Left ventricle myocardium inferior (tissue), 1 donor: ENCODE measurements at places on chromosomes 6 and 20.

GRCh38 chr20:44761423-44761822 is 15.8 kb downstream of the KCNK15 start:
- peak overlapping the region; percentile 89 for H3K27ac ChIP-seq
- DNase-seq: no peak
- H3K4me3 ChIP-seq: no peak overlapping the region
- peaks cover 20% of the 10 kb centered on the region for H3K4me1 ChIP-seq

- no peak overlapping the region for H3K27ac ChIP-seq
- no peaks in the 10 kb centered on the region for H3K36me3 ChIP-seq
Measured at GRCh38 chr6:19789100-19789803, 47.9 kb upstream of the ID4 start.

DNA sequence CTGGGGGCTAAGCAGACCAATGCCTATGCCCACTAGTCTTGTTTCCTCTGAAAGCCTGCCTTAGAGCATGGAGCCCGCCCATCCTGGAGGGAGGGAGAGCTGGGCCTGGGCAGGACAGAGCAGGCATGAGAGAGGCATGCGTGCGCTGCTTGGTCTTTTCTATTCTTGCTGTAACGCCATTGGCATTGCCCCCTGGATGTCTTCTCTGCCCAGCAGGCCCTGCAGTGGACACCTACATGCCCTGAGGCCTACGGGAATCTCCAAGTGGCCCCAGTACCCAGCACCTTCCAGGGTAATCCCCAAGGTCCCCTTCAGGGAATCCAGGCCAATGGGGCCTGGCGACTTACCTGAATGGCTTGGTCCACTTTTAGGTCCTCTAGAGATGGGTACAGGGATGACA is 8.9 kb downstream of the SDCBP2 start:
- peaks cover 51% of the 10 kb centered on the region for H3K4me1 ChIP-seq
- no peaks in the 10 kb centered on the region for H3K36me3 ChIP-seq

- H3K36me3 ChIP-seq: no peaks in the 10 kb centered on the region
- peaks cover 11% of the 10 kb centered on the region for H3K27me3 ChIP-seq
- DNase-seq: no peak
- H3K27ac ChIP-seq: no peak overlapping the region
Measured at GRCh38 chr6:42923666-42924065, 5.6 kb upstream of the CNPY3 start.

DNA sequence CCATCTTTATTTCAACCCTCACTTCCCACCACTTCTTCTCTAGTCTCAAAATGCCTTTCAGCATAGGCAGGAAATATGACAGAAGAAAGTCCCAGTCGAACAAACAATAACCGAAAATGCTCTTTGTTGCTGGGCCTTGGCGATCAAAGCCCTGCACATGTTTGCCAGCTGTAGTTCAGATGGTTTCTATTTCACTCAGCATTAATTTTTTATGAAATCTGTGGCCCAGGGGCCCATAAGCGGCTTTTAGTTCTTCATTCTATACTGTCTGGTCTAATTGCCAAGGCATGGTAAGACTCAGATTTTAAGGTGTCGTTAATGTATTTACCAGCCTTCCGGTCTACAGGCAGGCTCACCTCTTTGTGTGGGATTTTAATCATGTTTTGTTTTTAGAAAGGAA is 10.9 kb upstream of the F13A1 start:
- H3K4me1 ChIP-seq: peaks cover 18% of the 10 kb centered on the region
- peaks cover 2% of the 10 kb centered on the region for H3K27me3 ChIP-seq
- peak overlapping the region; percentile 70 for H3K27ac ChIP-seq
- DNase-seq: no peak
- no peak overlapping the region for H3K4me3 ChIP-seq
- no peaks in the 10 kb centered on the region for H3K36me3 ChIP-seq

DNA sequence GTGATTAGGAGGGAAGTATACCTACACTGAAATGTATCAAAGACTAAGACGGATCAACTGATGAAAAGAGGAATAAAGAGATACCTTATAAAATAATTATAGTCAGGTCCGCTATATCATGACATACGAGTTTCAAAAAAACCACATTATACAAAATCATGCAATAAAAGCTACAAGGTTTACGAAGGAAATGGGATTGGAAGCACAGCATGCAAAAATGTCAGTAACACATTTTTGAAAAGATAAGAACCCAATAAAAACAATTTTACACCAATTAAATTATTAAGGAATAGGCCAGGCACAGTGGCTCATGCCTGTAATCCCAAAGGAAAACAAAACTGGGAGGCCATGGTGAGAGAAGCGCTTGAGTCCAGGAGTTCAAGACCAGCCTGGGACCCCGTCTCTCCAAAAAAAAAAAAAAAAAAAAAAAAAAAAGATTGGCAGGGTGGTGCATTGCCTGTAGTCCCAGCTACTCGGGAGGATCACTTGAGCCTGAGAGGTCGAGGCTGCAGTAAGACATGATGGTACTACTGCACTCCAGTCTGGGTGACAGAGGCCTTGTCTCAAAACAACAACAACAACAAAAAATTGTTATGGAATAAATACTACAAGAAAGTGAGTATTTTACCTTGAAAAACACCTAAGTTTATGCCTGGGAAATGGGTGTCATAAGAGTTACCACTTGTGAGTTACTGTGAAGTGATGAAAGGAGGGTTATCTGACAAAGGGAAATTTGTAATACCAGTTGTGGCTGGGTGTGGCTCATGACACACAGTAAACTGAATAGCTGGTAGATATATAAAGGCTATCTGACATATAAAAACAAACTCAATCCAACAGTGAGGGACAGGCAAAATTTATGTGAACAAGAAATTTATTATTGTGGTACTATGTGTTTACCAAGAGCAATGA is 45.2 kb downstream of the RANBP9 start:
- H3K4me3 ChIP-seq: no peak overlapping the region
- DNase-seq: no peak
- no peaks in the 10 kb centered on the region for H3K27me3 ChIP-seq
- no peaks in the 10 kb centered on the region for H3K36me3 ChIP-seq

GRCh38 chr6:163536770-163537169 is 122.3 kb downstream of the QKI start:
- DNase-seq: no peak
- H3K4me1 ChIP-seq: peaks cover 100% of the 10 kb centered on the region
- peaks cover 4% of the 10 kb centered on the region for H3K36me3 ChIP-seq
- H3K4me3 ChIP-seq: no peak overlapping the region

DNA sequence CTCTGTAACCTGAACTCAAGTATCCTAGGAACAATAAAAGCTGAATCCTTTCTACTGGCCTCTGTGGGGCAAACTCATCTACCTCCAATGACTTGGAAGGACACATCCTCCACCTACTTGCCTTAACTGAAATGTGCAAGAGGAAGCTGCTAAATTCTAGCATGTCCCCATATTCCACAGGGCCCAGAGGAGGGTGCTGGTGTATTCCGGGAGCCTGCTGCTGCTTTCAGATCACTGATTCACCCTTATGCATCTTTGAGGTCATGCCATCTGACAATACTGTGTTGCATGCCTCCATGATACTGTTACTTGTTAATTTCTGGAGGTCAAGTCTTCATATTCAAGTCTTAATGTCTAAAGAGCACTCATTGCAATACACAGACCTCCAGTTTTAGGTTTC is 40.3 kb downstream of the LYRM4 start:
- no peaks in the 10 kb centered on the region for H3K36me3 ChIP-seq
- no peak for DNase-seq
- no peaks in the 10 kb centered on the region for H3K27me3 ChIP-seq
- H3K4me3 ChIP-seq: no peak overlapping the region

DNA sequence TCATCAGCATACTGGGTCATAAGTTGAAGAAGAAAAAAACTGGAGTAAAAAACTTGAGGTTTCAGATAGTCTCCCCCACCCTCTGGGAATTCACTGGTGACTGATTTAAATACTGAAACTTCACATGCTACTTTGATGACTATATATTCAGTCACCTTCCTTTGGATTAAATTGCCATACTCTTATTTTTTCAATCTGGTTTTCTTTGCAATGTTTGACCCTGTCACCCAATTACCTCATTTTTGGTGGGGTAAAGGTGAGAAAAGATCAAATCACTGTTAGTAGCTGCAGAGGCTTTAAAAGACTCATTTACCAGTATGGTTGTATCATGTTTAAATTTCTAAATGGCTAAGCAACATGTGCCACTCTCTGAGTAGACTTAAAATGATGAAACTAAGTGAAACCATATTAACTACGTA is 862.7 kb upstream of the FLRT3 start:
- H3K27ac ChIP-seq: no peak overlapping the region
- no peaks in the 10 kb centered on the region for H3K4me1 ChIP-seq
- H3K27me3 ChIP-seq: no peaks in the 10 kb centered on the region

GRCh38 chr6:7238900-7239589 is 74.0 kb downstream of the SSR1 start:
- H3K27ac ChIP-seq: peak overlapping the region; percentile 63
- peak; percentile 87 for DNase-seq
- H3K4me1 ChIP-seq: peaks cover 74% of the 10 kb centered on the region
- H3K36me3 ChIP-seq: peaks cover 20% of the 10 kb centered on the region
- H3K4me3 ChIP-seq: no peak overlapping the region

GRCh38 chr6:122530440-122531046 is 58.9 kb upstream of the SERINC1 start:
- no peaks in the 10 kb centered on the region for H3K36me3 ChIP-seq
- DNase-seq: no peak
- H3K27me3 ChIP-seq: peaks cover 35% of the 10 kb centered on the region
- no peaks in the 10 kb centered on the region for H3K4me1 ChIP-seq
- no peak overlapping the region for H3K4me3 ChIP-seq

DNA sequence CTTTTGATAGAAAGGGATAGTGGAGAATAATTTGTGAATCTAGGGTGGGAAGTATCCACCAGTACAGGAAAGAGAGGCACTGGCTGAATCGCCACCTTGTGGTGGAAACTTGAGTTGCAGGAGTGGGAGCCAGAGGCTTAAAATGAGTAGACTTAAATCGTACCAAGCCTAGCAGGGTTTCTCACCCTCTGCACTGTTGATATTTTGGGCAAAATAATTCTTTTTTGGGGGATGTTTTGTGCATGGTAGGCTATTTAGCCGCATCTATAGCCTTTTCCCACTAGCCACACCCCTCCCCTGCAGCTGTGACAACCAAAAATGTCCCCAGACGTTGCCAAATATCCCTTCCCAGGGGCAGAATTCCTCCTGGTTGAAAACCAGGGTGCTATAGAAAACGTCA is 119.1 kb downstream of the DHX35 start:
- DNase-seq: peak; percentile 74
- H3K27ac ChIP-seq: no peak overlapping the region
- H3K36me3 ChIP-seq: no peaks in the 10 kb centered on the region

- H3K4me3 ChIP-seq: peak overlapping the region; percentile 79
- H3K4me1 ChIP-seq: peaks cover 57% of the 10 kb centered on the region
- DNase-seq: peak; percentile 71
- peak overlapping the region; percentile 95 for H3K27ac ChIP-seq
- no peaks in the 10 kb centered on the region for H3K36me3 ChIP-seq
Measured at GRCh38 chr6:87151781-87152525, 3.4 kb upstream of the ZNF292 start.

GRCh38 chr20:63490416-63490815 is 8.5 kb downstream of the EEF1A2 start:
- H3K27ac ChIP-seq: no peak overlapping the region
- peak; percentile 19 for DNase-seq
- H3K27me3 ChIP-seq: peaks cover 64% of the 10 kb centered on the region
- H3K4me3 ChIP-seq: no peak overlapping the region
- H3K36me3 ChIP-seq: peaks cover 56% of the 10 kb centered on the region
- peaks cover 31% of the 10 kb centered on the region for H3K4me1 ChIP-seq

- H3K27me3 ChIP-seq: no peaks in the 10 kb centered on the region
- no peaks in the 10 kb centered on the region for H3K36me3 ChIP-seq
- H3K27ac ChIP-seq: no peak overlapping the region
Measured at GRCh38 chr6:5706124-5707033, 300.3 kb downstream of the NRN1 start.

DNA sequence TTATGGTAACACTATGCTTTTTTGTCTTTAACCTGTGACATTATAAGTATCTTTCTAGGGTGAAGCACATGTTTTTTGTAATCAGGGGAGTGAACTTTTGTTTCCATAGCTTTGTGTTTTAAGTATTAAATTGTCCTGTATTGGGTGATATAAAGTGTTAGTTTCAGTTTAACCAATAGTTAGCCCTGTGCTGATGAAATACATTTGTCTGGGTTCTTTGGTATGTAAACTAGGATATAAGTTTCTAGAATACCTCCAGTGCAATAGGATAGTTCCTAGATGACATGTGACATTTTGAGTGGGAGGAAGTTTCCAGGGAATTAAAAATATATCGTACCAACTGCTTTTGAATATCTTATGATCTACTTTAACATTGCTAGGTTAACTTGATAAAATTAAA is 611.0 kb upstream of the MARCKS start:
- H3K36me3 ChIP-seq: no peaks in the 10 kb centered on the region
- no peak for DNase-seq

- H3K27me3 ChIP-seq: no peaks in the 10 kb centered on the region
- no peaks in the 10 kb centered on the region for H3K4me1 ChIP-seq
- no peak for DNase-seq
- H3K27ac ChIP-seq: no peak overlapping the region
- no peak overlapping the region for H3K4me3 ChIP-seq
Measured at GRCh38 chr6:91782802-91783201, 1195.9 kb upstream of the MAP3K7 start.

DNA sequence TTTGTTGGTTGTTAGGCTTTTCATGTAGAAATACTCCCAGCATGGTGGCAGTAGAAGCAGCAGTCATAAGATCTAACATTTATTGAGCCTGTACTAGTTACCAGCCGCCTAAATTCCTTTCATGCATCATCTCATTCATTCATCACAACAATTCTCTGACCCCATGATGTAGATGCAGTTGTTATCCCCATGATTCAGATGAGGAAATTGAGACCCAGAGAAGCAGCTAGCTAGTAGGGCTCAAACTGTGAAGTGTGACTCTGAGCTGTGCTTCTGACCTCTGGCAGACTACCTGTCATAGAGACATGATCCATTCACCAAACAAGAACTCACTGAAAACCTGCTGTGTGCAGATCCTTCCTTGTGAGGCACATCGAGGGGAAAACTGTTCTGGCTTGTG is 16.9 kb downstream of the RREB1 start:
- no peak for DNase-seq
- H3K4me3 ChIP-seq: no peak overlapping the region
- no peaks in the 10 kb centered on the region for H3K36me3 ChIP-seq
- peak overlapping the region; percentile 36 for H3K27ac ChIP-seq

GRCh38 chr6:15653581-15653980 is 9.2 kb downstream of the DTNBP1 start:
- H3K27me3 ChIP-seq: no peaks in the 10 kb centered on the region
- no peak for DNase-seq
- H3K4me1 ChIP-seq: peaks cover 19% of the 10 kb centered on the region

- H3K4me1 ChIP-seq: no peaks in the 10 kb centered on the region
- H3K27me3 ChIP-seq: no peaks in the 10 kb centered on the region
- peak overlapping the region; percentile 66 for H3K27ac ChIP-seq
- no peaks in the 10 kb centered on the region for H3K36me3 ChIP-seq
- no peak for DNase-seq
Measured at GRCh38 chr20:20752712-20753111, 40.3 kb upstream of the RALGAPA2 start.

DNA sequence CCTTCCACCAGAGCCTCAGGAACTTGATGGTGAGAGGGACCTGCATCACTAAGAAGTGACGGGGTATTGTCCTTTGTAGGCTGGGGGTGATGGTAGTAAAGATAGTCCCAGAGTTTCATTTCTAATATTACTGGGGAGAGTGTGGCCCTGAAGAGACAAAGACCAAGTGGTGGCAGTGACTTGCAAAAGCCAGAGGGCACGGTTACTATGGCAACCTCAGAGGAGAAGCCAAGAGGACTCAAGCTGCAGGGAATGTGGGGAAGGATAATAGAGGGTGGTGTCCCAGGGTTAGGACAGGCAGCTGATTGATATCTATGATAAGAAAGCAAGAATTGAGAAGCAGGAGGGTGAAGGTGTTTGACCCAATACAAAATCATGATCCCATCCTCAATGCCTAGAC is 42.5 kb downstream of the HLA-G start:
- DNase-seq: no peak
- H3K36me3 ChIP-seq: no peaks in the 10 kb centered on the region
- H3K4me1 ChIP-seq: no peaks in the 10 kb centered on the region
- no peak overlapping the region for H3K27ac ChIP-seq
